ENCODE measurements at places on chromosomes 16 and 17. TPM values are rescaled to one million over a fixed set of nuclear protein-coding genes. Genes with fewer than 3 reads are reported as not detected.
A peak's percentile ranks its signal among the peaks of the same experiment; 100 is the strongest.

DNA sequence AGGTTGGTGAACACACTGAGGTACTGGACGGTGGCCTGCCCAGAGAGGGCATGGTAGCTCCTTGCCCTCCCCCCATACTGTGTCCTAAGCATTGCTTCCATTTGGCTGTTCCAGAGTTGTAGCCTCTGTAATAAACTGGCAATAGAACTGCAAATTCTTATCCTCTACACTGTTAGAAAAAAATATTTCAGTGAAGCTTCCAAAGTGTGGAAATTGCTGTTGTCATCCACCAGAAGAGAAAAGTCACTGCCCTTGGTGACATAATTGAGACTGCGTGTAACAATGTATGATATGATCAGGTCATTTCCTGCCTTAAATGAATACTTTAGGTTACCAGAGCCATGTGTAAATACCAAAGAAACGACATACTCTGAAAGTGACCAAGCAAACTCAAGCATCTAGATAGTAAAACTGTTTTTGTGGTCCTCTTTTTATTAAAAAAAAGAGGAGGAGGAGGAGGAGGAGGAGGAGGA lies 65.9 kb downstream of the CEP95 start:
- peaks cover 16% of the 10 kb centered on the region for H3K36me3 ChIP-seq
- H3K27me3 ChIP-seq = no peaks in the 10 kb centered on the region
- peaks cover 27% of the 10 kb centered on the region for H3K4me1 ChIP-seq
- peak overlapping the region; percentile 86 for H3K27ac ChIP-seq
- H3K4me3 ChIP-seq = no peak overlapping the region

The C16orf96 gene
- total RNA-seq = not detected

DNA sequence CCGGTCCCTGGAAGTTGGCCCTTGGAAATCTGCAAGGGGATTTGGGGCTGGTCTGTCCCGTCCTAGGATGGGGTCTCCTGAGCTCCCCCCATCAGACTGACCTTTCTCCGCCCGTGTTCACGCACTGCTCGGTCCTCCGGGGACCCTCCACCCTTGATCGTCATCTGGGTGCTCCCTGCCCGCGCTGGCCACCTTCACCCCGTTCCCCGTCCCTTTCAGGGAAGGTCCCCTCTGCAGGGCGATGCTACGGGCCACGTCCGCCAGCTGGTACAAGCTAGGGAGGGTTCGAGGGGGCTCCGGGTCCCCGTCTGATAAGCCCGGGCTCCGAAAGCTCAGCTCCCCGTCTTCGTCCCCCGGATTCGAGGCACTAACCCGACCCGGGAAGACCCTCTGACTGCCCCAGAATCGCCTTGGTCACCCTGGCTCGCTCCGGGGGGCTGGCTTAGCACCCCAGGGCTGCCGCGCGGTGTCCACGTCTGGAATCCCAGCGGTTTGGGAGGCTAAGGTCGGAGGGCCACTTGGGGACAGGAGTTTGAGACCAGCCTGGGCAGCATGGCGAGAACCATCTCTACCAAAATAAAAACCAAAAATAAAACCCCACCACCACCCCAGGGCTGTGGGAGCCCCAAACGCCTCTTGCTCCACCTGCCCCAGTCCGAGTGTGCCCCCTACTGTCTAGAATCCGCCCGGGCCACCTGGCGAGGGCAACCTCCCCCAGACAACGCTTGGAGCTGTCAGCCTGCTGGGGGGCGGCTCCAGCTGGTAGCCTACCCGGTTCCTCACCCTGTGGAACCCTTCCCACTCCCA lies 1.1 kb upstream of the SLC43A2 start:
- H3K36me3 ChIP-seq = no peaks in the 10 kb centered on the region
- peaks cover 32% of the 10 kb centered on the region for H3K4me1 ChIP-seq
- peak overlapping the region; percentile 53 for H3K27ac ChIP-seq
- H3K4me3 ChIP-seq = peak overlapping the region; percentile 87
- DNase-seq = peak; percentile 66

GRCh38 chr17:56297184-56297583 lies 143.9 kb downstream of the ANKFN1 start:
- no peaks in the 10 kb centered on the region for H3K36me3 ChIP-seq
- H3K27ac ChIP-seq = no peak overlapping the region
- H3K4me3 ChIP-seq = no peak overlapping the region
- DNase-seq = peak; percentile 7
- peaks cover 7% of the 10 kb centered on the region for H3K27me3 ChIP-seq

The CD300E gene
- not detected for total RNA-seq

The EFCAB5 gene
- 0.40 TPM for total RNA-seq

DNA sequence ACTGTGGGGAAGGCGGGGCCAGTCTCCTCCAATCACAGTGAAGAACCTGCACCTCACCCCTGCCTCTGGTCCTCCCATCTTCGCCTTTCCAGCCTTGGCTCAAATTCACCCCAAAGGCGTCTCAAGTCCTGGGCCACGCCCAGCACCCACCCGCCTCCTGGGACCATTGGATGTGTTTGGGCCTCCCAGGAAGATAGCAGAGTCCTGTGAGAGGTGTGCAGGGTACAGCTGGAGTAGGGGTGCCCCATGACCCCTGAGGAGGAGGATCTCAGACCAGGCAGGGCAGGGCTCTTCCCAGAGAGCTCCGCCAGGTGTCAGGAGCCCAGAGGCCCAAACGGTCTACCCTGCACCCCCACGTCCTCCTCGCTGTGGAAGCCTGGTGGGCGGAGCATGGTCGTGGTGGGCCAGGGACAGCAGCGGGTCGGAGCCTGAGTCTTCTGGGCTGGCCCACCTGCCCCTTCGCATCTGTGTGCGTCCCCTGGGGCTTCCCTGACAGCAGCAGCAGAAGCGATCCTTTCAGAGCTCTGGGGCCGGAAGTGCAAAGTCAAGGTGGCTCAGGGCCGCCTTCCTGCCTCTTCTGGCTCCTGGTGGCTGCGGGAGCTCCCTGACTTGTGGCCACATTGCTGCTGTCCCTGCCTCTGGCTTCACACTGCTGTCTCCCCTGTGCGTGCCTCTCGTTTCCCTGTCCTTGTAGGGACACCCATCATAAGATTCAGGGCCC lies 34.9 kb upstream of the ZNF469 start:
- H3K27ac ChIP-seq = no peak overlapping the region
- H3K27me3 ChIP-seq = no peaks in the 10 kb centered on the region
- H3K4me3 ChIP-seq = no peak overlapping the region

DNA sequence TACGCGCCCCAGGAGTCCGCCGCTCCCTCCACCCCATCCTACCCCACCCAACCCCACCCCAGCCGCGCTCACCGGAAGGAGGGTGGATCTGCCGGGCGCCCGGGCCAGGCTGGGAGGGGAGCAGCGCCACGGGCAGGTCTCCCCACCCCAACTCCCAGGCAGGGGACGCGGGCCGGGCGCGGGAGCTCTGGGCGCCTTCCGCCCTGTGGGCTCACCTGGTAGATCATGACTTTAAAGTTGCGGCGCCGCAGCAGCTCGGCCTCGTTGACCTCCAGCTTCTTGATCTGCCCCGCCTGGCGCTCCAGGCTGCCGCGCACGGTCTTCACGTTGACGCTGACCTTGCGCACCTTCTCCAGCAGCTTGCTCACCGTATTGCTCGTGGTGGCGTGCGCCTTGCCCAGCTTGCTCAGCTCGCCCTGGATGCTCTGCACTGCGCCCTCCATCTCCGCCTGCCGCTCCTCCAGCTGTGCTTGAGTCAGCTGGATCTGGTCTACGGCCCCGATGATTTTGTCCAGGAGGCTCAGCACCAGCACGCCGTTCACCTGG lies 571 bp downstream of the CAVIN1 start:
- no peak for DNase-seq
- H3K27me3 ChIP-seq = no peaks in the 10 kb centered on the region
- peak overlapping the region; percentile 84 for H3K4me3 ChIP-seq
- peak overlapping the region; percentile 80 for H3K27ac ChIP-seq
- no peaks in the 10 kb centered on the region for H3K36me3 ChIP-seq
- H3K4me1 ChIP-seq = peaks cover 30% of the 10 kb centered on the region

DNA sequence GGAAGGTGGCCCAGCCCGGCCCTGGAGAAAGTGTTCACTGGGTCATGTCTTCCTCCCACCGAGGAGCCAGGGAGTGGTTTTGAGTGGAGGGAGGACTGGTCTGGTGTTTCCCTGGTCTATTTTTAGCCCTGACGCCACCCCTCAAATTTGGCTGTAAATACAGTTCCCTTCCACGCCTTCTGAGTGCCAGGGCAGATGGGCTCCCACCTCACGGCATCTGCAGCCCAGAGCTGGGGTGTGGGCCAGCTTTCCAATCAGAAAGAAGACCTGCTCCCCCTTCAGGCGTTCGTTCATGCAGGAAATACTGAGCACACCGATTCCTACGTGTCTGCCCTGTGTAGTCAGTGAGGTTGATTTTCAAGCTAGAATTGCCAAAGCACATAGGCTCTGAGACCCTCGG lies 53.7 kb downstream of the SNX20 start:
- no peaks in the 10 kb centered on the region for H3K4me1 ChIP-seq
- no peaks in the 10 kb centered on the region for H3K36me3 ChIP-seq
- no peak for DNase-seq
- H3K27ac ChIP-seq = no peak overlapping the region
- no peak overlapping the region for H3K4me3 ChIP-seq
- H3K27me3 ChIP-seq = no peaks in the 10 kb centered on the region

GRCh38 chr16:27458258-27458657 lies 56.3 kb downstream of the IL21R start:
- H3K4me1 ChIP-seq = peaks cover 26% of the 10 kb centered on the region
- no peak overlapping the region for H3K27ac ChIP-seq
- peaks cover 16% of the 10 kb centered on the region for H3K36me3 ChIP-seq
- no peaks in the 10 kb centered on the region for H3K27me3 ChIP-seq

DNA sequence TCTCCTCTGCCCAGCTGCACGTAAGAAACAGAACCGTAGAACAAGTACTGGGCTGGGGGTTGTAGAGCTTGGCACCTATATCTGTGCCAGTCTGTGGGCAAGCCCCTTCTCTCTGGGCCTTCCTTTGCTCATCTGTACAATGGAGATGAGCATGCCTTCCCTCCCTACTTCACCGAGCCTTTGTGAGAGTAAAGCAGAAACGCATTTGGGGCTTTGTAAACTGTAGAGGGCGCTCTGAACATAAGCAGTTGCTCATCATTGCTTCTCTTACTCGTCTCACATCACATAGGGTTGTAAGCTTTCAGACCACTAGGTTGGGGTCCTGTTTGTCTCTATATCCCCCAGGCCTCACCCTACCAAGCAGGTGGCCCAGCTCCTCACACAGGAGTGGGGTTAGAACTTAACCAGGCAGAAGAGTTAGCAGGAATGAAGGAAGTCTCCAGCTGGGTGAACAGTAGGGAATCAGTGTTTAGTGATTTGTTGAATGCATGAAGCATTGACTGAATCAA lies 15.1 kb downstream of the SAMD14 start:
- DNase-seq = peak; percentile 68
- no peaks in the 10 kb centered on the region for H3K27me3 ChIP-seq
- H3K4me3 ChIP-seq = no peak overlapping the region
- H3K27ac ChIP-seq = no peak overlapping the region

The CACNG1 gene
- not detected for total RNA-seq

GRCh38 chr16:22217890-22218730 lies 12.0 kb downstream of the EEF2K start:
- no peak overlapping the region for H3K4me3 ChIP-seq
- DNase-seq = no peak
- no peaks in the 10 kb centered on the region for H3K36me3 ChIP-seq
- no peak overlapping the region for H3K27ac ChIP-seq

- H3K27ac ChIP-seq = peak overlapping the region; percentile 97
- peaks cover 81% of the 10 kb centered on the region for H3K4me1 ChIP-seq
- H3K36me3 ChIP-seq = peaks cover 34% of the 10 kb centered on the region
- no peak overlapping the region for H3K4me3 ChIP-seq
Observed at GRCh38 chr17:77145224-77145611, 4.4 kb downstream of the SEC14L1 start.

DNA sequence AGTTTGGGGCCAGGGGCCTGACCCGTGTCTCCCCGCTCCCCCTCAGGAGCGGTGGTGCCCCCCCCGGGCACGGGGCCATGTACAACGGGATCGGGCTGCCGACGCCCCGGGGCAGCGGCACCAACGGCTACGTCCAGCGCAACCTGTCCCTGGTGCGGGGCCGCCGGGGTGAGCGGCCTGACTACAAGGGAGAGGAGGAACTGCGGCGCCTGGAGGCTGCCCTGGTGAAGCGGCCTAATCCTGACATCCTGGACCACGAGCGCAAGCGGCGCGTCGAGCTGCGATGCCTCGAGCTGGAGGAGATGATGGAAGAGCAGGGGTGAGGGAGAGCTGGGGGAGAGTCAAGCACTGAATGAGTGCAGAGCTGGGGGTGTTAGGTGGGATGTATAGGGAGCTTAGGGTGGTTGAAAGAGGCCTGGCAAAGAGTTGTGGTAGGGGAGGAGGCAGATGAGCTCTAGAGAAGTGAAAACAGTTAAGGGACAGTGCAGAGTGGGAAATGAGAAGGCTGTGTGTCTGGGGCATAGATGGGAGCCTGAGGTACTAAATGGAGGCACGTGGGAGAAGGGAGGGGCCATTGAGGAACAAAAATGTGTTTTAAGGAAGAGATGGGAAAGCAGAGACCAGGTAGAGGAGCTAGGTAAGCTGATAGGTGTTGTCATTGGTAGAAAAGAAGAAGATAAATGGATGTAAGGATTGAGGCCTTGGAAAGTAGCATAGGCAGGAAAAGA lies 4.0 kb downstream of the SRRM2 start:
- no peaks in the 10 kb centered on the region for H3K27me3 ChIP-seq
- peaks cover 34% of the 10 kb centered on the region for H3K36me3 ChIP-seq
- no peak overlapping the region for H3K27ac ChIP-seq
- H3K4me3 ChIP-seq = no peak overlapping the region
- H3K4me1 ChIP-seq = peaks cover 24% of the 10 kb centered on the region
- DNase-seq = no peak

- H3K4me3 ChIP-seq = no peak overlapping the region
- H3K4me1 ChIP-seq = peaks cover 23% of the 10 kb centered on the region
- no peak for DNase-seq
- H3K27ac ChIP-seq = no peak overlapping the region
- no peaks in the 10 kb centered on the region for H3K27me3 ChIP-seq
Observed at GRCh38 chr17:81520021-81520901, 7.7 kb upstream of the ACTG1 start.

All from endothelial cell of umbilical vein (primary cell).